ENCODE measurements at places on chromosomes 16 and 17. TPM values are rescaled to one million over a fixed set of nuclear protein-coding genes. Genes with fewer than 3 reads are reported as not detected.

RPS15A gene
- 1,282 TPM for total RNA-seq

DNA sequence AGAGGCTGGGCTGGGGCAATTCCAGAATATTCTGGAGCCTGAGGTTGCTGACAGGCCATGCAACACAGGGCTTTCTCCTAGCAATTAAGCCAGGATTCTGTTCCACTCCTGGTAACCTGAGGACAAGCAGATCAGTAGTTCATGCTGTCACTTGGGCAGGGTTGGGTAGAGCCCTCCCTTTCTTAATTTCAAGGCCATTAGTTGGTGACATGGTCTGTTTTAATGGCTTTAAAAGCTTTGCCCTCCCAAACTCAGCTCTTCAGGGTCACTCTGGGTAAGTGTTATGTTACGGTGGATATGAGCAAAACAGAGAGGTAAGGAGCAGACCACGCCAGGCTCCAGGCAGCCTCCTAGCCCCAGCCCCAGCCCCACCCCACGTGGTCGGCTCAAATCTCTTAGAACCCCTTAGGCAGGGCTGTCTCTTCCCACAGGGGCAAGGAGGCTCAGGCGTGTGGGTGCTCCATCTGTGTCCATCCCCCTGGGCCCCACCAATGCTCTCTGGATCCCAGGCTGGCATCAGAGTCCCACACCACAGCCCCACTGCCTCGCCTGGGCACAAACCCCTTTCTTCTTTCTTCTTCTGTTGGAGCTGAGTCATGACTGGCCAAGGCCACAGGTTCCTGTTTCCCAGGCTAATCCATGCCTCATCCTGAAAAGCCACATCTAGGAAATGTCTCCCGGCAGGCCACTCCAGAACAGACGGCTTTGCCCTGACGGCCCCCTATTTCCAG, 27.5 kb downstream of the CEP295NL start:
- peaks cover 11% of the 10 kb centered on the region for H3K4me1 ChIP-seq
- no peaks in the 10 kb centered on the region for H3K27me3 ChIP-seq
- H3K4me3 ChIP-seq: no peak overlapping the region
- H3K36me3 ChIP-seq: no peaks in the 10 kb centered on the region
- DNase-seq: no peak
- H3K27ac ChIP-seq: no peak overlapping the region

GRCh38 chr17:61362396-61362795, 37.2 kb upstream of the TBX2 start:
- H3K4me1 ChIP-seq: no peaks in the 10 kb centered on the region
- H3K27ac ChIP-seq: no peak overlapping the region

GRCh38 chr16:49742428-49743202, 113.3 kb downstream of the ZNF423 start:
- no peak overlapping the region for H3K27ac ChIP-seq
- H3K4me1 ChIP-seq: no peaks in the 10 kb centered on the region
- DNase-seq: no peak
- H3K4me3 ChIP-seq: no peak overlapping the region

DNA sequence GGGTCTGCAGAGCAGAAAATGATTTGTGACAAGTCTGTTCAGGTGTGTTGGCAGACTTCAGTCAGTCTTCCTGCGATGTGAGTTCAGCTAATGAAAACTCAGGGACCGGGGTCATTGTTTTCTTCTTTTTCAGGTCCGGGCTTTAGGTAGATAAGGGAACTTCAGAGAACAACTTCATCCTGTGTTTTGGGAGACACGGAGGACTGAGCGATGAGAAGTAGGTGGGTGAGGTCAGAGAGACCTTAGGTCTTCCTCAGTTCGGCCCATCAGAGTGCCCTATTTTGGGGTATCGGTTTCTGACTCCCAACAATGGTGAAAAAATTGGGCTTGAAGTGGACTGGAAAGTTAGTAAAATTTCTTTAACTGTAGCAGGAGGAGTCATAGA, 88.9 kb upstream of the ATF7IP2 start:
- no peak overlapping the region for H3K4me3 ChIP-seq
- H3K27ac ChIP-seq: no peak overlapping the region
- no peaks in the 10 kb centered on the region for H3K27me3 ChIP-seq
- no peaks in the 10 kb centered on the region for H3K4me1 ChIP-seq

GRCh38 chr17:9538626-9539025, 37.0 kb downstream of the STX8 start:
- no peaks in the 10 kb centered on the region for H3K36me3 ChIP-seq
- DNase-seq: peak; percentile 75
- peaks cover 21% of the 10 kb centered on the region for H3K4me1 ChIP-seq
- no peak overlapping the region for H3K4me3 ChIP-seq

GRCh38 chr16:88992351-88993165, 15.6 kb upstream of the CBFA2T3 start:
- no peaks in the 10 kb centered on the region for H3K27me3 ChIP-seq
- H3K4me3 ChIP-seq: no peak overlapping the region
- peaks cover 4% of the 10 kb centered on the region for H3K4me1 ChIP-seq
- no peak for DNase-seq

KRTAP4-16 gene
- not detected for total RNA-seq

GRCh38 chr16:87435372-87436224, 43.5 kb downstream of the MAP1LC3B start:
- H3K27ac ChIP-seq: peak overlapping the region; percentile 38
- H3K4me1 ChIP-seq: peaks cover 13% of the 10 kb centered on the region
- no peak overlapping the region for H3K4me3 ChIP-seq
- DNase-seq: peak; percentile 46

DNA sequence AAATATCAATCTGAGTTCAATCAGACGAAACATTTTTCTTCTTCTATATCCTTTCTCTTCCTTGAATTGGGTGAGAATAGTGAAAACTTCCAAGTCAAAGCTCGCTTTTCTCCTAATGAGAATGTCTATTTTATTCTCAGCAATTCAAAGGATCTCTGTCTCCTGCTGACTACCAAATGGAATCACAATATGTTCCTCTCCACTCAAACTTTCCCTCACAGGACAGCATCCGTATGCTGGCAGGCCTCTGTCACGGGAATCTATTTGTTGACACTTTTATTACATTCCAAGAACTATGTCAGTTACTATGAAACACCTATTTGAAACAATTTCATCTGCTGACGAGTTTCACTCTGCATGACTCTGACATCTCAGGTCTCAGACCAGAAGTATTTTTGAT, 1196.6 kb downstream of the CDH11 start:
- H3K27me3 ChIP-seq: no peaks in the 10 kb centered on the region
- H3K27ac ChIP-seq: no peak overlapping the region
- H3K36me3 ChIP-seq: no peaks in the 10 kb centered on the region
- no peak for DNase-seq
- no peak overlapping the region for H3K4me3 ChIP-seq

- no peaks in the 10 kb centered on the region for H3K27me3 ChIP-seq
- H3K36me3 ChIP-seq: peaks cover 49% of the 10 kb centered on the region
- H3K4me1 ChIP-seq: no peaks in the 10 kb centered on the region
- no peak overlapping the region for H3K27ac ChIP-seq
- no peak overlapping the region for H3K4me3 ChIP-seq
- no peak for DNase-seq
Measured at GRCh38 chr16:3295209-3295608, 10.0 kb downstream of the TIGD7 start.

DNA sequence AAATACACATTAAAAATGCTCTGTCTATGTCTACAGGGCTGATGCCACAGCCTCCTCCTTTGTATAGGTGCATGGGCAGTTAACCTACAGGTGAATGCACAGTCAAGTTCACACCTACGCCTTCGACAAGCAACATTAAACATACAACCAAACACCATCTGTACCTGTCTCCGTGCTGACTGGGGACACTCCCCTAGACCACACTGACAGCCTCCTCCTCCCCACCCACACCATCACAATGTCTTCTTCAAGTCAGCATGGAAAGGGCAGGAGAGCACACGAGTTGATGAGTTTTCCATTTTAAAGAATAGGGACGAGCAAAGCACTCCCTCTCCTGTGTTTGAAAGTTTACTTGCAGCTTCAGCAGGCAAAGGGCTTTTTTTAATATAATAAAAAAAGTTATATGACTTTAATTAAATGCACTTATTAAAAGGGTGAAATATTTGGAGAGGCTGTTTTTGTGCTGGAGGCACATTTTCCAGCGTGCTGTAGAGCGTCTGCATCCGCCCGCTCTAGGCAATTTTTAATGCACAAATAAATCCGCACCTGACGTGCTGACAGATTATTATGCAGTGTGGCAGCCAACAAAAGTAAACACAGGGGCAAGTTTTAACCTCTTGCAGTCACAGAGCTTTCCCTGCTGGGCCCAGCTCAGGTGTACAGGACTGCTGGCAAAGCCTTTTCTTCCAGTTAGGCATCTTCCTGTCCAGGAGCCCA, 367.9 kb downstream of the SOX9 start:
- H3K4me1 ChIP-seq: no peaks in the 10 kb centered on the region
- no peak for DNase-seq
- no peak overlapping the region for H3K4me3 ChIP-seq
- H3K36me3 ChIP-seq: no peaks in the 10 kb centered on the region
- H3K27ac ChIP-seq: no peak overlapping the region

DNA sequence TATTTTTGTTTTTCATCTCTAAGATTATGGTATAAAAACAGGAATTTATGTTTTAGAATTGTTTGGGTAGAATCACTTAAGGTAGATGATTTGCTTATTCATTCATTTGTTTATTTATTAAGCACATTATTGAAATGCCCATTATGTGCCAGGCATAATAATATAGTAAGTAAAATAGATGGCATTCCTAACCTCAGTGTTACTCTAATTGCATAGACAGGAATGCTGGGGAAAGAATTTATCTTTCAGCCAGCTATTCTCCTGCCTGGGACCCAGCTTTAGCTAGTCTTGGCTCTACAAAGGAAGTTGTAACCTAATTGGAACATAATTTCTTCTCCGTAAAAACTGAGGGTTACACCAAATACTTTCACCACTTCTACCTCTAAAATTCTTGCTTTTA, 44.6 kb downstream of the NFAT5 start:
- H3K4me1 ChIP-seq: peaks cover 24% of the 10 kb centered on the region
- H3K27ac ChIP-seq: no peak overlapping the region
- H3K4me3 ChIP-seq: no peak overlapping the region
- no peak for DNase-seq
- no peaks in the 10 kb centered on the region for H3K27me3 ChIP-seq

KCNG4 gene
- total RNA-seq: not detected

DNA sequence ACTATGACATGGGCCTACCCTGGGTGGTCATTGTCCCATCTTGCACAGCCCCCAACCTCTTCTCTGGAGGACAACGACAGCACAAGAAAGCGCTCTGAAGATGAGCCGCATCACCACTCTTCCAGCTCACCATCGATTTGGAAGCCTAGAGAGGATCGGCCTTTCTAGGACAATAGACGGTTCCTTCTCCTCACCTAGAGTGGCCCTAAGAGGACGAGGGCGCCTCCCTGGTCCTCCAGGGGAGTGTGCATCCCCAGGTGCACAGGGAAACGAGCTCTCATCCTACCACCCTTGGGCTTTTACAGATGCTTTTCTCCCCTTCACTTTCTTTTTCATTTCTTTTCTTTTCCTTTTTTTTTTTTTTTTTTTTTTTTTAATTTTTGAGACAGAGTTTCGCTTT, 20.3 kb upstream of the SLC52A1 start:
- no peak overlapping the region for H3K27ac ChIP-seq
- H3K4me3 ChIP-seq: no peak overlapping the region
- no peaks in the 10 kb centered on the region for H3K27me3 ChIP-seq
- no peaks in the 10 kb centered on the region for H3K4me1 ChIP-seq

SGCA gene
- total RNA-seq: not detected

DNA sequence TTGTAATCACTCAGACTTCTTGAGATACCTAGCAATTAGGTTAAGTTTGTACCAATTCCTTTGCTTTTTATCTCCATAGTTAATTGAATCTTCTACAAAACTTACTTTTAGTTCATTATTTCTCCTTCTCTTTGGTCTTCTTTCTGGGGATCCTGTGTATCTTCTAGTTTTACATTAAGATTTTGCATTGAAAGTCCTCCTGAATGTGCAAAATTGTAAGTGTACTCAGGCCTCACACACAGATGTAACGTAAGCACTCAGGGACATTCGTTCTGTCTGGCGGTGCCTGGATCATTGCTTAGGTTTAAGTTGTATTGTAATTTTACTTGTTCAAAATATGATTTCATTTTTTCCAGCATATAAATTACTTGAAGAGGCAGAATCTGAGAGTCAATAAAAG, 222.6 kb upstream of the CPHXL start:
- DNase-seq: no peak
- H3K4me1 ChIP-seq: no peaks in the 10 kb centered on the region
- H3K27ac ChIP-seq: no peak overlapping the region
- H3K4me3 ChIP-seq: no peak overlapping the region

GAS2L2 gene
- total RNA-seq: not detected

SULT1A3 gene
- 14.1 TPM for total RNA-seq

DNA sequence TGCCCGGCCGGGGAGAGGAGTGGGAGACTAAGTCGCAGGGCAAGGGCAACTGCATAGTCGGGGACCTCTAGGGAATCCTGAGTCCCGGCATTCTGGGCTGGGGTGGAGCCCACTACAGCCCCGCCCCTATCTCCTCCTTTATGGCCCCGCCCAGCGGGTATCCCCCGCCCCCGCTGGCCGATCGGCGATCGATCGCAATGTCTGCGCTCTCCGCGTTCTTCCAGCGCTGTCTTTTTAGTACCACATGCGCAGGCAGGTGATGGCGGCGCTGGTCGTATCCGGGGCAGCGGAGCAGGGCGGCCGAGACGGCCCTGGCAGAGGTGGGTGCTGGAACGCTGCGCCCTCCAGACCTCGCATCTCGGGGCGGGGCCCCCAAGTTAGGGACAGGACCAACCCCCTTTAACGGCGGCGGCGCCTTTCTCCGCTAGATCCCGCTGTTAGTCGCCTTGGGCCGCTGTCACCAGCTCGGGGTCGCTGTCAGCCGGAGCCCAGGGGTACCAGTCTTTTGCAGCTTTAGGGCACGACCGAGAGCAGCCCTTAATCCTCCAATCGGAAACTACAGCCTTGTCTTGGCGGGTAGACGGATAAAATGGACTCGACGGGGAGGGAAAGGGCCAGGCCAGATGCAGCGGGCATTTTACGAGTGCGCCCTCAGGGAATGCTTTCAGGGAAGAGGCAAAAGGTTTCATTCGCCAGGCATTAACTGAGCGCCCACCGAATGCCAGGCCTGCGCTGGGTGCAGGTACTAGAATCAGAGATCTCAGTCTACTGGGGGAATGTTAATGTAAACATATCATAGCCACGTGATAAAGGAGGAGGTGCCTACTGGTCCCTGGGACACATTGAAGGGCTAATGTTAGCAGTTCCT, at the start of gene DPH1:
Gene DPH1 (plus strand): TSS at position 243 of the 868 bp plus-strand sequence. CDS start 17 bp downstream, at position 260.
- H3K36me3 ChIP-seq: no peaks in the 10 kb centered on the region
- H3K27me3 ChIP-seq: no peaks in the 10 kb centered on the region
- peaks cover 48% of the 10 kb centered on the region for H3K4me1 ChIP-seq
- H3K4me3 ChIP-seq: peak within 1 kb of the TSS; percentile 98
- peak; percentile 94 for DNase-seq

All from A673 (cell line).